ENCODE measurements at places on chromosomes 2 and 18.

DNA sequence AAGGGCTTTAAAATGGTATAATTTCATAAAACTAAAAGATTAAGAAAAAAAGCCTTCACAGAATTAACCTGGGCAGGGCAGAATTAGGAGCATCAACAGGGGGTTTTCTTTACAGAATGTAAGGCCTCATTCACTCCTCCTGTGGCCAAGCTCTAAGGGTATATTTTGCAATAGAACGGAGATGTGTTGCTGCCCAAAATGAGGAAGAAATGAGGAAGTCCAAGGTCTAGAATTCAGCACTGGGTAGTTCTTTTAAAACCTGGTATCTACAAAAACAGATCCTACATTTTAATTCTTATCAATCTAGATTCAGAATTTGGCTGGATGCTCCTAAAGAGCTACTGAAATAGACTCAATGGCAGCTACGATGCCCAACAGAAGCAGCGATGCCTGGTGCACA is 101.8 kb downstream of the AKAIN1 start:
- no peak for DNase-seq

GRCh38 chr18:24559526-24559925 is 99.1 kb downstream of the HRH4 start:
- DNase-seq, result no peak

- DNase-seq, result no peak
Observed at GRCh38 chr2:58540681-58541080, 299.6 kb upstream of the FANCL start.

DNA sequence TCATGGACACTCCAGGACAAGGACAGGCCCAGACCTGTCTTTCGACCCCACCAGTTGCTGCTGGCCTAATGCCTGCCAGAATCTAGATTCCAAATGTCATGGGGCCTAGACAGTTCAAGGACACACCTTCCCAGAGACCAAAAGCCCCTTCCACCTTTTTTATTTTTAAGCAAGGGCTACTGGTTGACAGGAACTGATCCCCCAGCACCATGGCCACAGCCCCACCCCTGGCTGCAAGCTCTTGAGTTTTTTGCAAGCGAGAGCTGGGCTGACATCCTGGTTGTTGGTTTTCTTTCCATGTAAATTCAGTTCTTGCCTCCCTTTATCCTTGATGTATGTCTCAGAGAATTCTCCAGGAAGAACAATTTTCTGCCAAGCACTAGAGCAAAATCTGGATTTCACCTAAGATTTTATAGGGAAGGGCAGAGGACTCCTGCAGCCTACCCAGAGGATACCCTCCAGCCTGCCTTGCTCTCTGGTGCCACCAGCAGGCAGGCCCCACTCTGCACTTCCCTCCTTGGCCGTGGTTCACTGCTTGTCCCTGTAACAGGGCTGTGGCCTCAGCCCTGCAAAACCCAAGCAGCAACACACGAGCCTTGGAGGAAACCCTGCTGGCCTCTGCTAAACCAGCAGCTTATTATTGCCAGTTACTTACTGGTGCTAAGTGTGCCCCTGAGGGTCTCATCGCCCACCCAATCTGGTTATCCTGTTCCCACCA is 97.7 kb downstream of the TWIST2 start:
- peak; percentile 86 for DNase-seq

GRCh38 chr18:37452682-37453385 is 112.8 kb downstream of the CELF4 start:
- DNase-seq, result no peak

- DNase-seq, result no peak
Observed at GRCh38 chr18:9173770-9174233, 37.2 kb downstream of the ANKRD12 start.

DNA sequence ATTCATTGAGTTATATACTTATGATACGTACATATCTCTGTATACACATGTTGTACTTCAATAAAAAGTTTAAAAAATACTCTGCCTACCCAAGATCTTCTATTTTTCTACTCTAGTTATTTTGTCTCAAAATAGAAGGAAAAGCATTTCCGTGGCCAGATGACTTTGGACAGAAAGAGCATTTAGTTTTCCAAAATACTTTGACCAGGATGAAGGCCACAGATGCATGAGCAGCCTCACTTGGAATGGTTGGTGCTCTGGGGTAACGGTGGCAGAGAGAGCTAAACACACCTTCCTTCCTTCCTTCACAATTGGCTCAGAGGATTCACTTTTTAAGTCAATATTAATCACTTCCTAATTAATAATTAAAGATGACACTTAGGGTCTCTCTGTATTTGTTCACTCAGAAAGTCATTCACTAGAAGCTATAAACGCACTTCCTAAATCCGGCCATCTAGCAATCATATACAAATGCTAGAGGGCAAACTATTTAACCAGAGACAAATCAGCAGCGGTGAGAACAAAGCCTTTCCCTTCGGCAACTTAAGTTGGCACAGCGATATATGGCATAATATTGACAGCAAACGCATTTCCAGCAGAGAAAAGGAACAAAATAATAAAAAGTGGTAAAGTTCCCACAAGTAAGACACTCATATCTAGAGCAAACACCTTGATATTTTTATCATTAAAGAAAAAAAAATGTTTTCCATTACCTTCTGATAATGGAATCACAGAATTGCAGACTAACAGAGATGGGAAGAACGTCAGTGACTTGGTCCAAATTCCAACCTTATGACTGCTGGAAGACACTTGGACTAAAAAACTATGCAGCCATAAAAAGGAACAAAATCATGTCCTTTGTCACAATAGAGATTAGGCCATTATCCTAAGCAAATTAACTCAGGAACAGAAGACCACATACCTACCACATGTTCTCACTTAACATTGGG is 55.9 kb upstream of the NARS1 start:
- DNase-seq, result no peak

GRCh38 chr2:103959174-103960128 is 894.5 kb upstream of the POU3F3 start:
- DNase-seq, result no peak

DNA sequence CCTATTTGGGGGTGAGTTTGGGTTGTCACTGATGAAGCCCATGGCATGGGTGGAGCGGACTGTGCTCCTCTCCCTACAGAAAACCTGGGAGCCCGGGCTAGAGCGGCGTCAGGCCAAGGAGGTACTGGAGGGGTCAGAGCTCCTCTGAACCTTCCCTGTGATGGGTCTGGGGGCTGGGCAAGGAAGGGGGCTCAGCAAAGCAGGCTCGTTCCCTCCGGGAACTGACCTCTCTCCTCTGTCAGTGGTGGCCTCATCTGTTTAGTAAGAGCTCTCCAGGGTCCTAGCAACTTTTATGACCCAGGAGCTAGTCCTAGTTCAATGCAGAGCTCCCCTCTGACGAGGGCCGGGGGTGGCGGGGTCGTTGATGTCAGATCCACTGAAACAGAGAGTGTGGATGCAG is 62.4 kb upstream of the OTOF start:
- peak; percentile 40 for DNase-seq

GRCh38 chr2:235127931-235128330 is 176.1 kb downstream of the SH3BP4 start:
- no peak for DNase-seq

DNA sequence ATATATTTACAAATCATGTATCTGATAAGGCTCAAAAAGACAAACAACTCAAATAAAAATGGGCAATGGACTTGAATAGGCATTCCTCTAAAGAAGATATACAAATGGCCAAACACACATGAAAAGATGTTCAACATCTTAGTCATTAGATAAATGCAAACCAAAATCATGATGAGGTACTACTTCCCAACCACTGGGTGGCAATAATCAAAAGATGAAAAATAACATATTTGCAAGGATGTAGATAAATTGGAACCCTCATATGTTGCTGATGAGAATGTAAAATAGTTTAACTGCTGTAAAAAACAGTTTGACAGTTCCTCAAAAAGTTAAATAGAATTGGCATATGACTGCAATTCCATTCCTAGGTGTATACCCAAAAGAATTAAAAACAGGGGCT is 132.3 kb downstream of the TTC32 start:
- DNase-seq, result no peak

GRCh38 chr2:68831686-68832232 is 39.4 kb downstream of the BMP10 start:
- DNase-seq, result no peak

- no peak for DNase-seq
Observed at GRCh38 chr2:137775529-137775928, 188.7 kb upstream of the HNMT start.

- no peak for DNase-seq
Observed at GRCh38 chr18:26710470-26711096, 154.9 kb downstream of the AQP4 start.

DNA sequence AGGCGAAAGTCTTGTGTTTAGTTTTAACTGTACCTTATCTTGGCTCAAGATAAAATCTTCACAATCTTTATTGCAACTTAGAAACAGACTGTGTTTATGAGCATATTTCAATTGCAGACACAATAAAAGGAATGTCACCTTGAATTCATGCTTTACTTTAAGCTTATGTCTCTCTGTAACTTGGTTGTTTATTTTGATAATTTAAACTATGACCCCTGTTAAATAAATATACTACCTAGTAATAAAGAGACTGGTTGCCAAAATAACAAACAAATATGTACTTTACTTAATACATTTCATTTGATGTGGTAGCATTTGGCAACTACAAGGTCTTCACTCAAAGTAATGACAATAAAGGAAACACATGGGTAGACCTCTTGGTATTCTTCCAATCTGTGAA is 202.6 kb downstream of the KCNJ3 start:
- DNase-seq, result no peak

GRCh38 chr18:44788334-44788733 is 107.6 kb downstream of the SETBP1 start:
- no peak for DNase-seq

GRCh38 chr2:174824068-174824467 is 59.8 kb upstream of the CHRNA1 start:
- DNase-seq, result no peak

DNA sequence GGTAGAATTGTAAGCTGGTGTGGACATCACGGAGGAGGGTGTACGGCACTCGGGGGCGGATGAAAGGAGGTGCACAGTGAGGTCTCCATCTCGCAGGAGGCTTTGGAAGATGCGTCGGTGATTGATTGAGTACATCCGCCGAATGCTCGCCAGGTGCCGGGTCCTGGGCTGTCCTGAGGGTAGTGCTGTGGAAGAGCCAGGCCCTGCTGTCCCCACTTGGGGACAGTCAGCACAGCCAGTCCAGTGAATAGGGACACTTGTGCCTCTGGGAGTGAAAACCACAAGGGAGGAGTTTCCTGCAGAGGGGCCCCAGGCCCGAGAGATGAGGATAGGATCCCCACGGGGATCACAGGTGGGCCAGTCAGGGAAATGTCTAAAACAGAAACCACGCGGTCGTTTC is 28.1 kb downstream of the MLPH start:
- DNase-seq, result no peak

DNA sequence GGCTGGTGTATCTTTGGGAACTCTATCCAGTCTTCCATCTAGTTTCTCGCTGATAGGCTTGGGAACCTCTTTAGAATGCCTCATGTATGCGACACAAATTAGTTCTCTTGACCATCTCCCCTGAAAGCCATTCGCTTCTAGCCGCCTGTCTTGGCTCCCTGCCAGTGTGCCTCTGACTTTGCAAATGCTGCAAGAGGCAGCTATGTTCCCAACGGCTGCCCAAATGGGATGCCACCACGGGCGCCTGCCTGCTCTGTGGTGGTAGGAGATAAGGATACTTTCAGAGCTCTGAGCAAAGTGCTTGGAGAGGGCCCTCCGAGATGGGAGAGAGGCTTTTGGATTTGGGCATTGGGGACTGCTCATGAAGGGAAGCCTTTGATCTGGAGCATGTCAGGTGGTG is 77.7 kb upstream of the IGFBP5 start:
- peak; percentile 72 for DNase-seq

- DNase-seq, result no peak
Observed at GRCh38 chr2:24123922-24124580, 782 bp downstream of the FAM228B start.

DNA sequence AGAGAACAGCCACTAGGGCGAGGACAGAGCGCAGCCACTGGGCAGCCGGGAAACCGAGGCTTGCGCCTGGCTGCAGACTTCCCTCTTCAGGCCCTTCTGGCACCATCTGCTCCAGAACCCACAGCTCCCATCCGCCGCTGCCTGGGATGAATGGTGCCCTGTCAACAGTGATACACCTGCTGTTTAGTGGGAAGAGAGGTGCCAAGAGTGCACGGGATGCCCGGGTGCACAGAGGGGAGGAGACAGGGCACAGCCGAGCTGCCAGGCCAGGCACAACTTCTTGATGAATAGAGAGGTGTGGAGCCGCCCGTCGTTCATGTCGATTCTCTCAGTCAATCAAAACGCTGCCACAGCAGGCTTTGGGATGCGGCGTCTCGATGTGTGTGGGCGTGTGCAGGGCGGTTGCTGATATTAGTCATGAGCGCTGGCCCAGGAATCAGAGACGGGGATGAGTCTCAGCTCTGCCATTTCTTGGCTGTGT is 39.5 kb downstream of the RRM2 start:
- DNase-seq, result no peak

GRCh38 chr2:38552259-38552658 is 50.5 kb downstream of the HNRNPLL start:
- DNase-seq, result no peak

DNA sequence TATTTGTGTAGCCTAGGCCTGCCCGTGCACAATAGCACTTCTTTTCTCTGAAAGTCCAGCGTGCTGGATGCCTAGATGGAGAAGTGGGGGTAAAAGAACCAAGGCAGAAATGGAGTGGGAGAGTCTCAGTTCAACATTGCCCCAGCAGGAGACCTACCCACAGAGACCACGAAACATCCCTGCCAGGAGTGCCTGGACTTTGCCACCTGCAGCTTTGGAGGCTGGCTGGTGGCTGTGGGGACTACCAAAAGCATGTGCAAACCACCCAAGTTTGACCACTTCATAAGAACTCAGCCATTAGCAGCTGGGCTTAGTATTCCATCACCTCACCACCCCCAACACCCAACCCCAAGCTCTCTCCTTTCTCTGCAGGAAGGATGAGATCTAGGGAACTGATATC is 416.9 kb upstream of the ID2 start:
- DNase-seq, result no peak

GRCh38 chr2:109630441-109631430 is 16.6 kb downstream of the SOWAHC start:
- DNase-seq, result no peak

- DNase-seq, result no peak
Observed at GRCh38 chr2:39484206-39484605, 47.1 kb upstream of the MAP4K3 start.

DNA sequence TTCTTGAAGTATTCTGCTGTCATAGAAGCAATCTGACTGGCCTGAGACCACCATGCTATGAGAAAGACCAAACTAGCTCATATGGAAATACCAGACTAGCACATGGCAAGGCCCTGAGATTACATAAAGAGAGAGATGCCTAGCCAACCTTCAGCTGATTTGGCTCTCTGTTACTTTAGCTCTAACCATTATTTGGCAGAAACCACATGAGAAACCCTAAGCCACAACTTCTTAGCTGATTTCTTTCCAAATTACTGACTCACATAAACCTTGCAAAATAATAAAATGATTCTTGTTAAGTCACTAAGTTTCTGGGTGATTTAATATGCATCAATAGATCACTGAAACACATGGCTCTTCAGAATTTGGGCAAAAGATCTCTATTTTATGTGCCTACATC is 295.0 kb upstream of the ZNF521 start:
- no peak for DNase-seq

- DNase-seq, result no peak
Observed at GRCh38 chr2:95698146-95698545, 106.3 kb downstream of the TRIM43 start.

All from sigmoid colon (tissue), 7 donors.